Islet precursor cell (in vitro differentiated cells): ENCODE measurements at places on chromosomes 11 and 22.

DNA sequence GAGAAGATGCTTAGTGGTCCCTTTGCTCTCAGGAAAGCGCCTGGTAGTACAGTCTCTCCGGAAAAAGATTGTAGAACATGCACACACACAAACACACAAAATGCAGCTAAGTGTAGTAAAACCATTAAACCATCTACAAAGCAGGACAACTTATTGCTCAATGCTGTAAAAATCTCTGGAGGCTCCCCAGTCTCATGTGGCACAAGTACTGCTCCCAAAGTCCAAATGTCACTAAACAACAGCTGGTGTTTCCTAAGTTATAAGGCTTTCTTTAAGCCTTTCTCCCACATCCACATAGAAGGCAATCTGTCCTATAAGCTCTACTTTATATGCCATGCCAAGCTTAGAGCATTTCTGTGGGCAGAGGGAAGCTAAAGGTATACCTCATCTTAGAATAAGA, 32.9 kb downstream of the CDON start:
- DNase-seq, result no peak

DNA sequence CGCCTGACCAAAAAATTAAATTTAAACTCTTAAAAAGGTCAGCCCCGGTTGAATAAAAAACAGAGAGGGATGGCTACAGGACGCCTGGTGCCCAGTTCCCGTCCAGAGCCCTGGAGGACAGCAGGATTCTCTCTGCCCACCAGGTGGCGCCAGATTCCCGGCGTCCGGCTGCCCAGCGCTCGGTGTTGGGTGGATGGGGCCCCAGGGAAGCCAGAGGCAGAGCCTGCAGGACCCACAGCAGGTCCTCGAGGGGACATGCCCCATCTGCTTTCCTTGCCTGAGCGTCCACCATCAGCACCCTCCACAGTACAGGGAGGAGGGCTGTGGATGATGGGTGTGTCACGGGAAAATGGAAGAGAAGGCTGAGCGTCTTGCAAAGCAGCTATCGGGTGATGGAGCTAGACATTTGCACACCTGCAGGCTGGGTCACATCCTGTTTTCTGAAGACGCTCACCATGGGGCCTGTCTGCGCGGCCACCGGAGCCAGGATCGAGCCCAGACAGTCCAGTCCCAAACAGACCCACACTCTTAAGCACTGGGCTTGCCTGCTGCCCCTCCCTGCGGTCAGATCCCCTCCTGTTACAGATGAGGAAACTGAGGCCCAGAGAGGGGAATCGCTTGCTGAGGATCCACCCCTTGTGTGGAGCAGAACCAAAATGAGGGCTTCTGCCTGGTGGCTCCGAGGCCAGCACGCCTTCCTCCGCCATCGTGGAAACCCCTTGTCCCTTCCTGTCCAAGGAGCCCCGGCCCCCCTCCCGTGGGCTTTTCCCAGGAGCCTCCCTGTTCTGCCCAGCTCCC, 18.5 kb upstream of the CBX7 start:
- DNase-seq, result peak; percentile 91

- DNase-seq, result peak; percentile 93
Measured at GRCh38 chr11:61967116-61967923, at the start of gene FTH1. TSS of gene FTH1 (minus strand) at chr11:61967634. CDS start at chr11:61967425, 209 bp downstream.

GRCh38 chr11:46906609-46907041, 11.7 kb downstream of the LRP4 start:
- peak; percentile 70 for DNase-seq

DNA sequence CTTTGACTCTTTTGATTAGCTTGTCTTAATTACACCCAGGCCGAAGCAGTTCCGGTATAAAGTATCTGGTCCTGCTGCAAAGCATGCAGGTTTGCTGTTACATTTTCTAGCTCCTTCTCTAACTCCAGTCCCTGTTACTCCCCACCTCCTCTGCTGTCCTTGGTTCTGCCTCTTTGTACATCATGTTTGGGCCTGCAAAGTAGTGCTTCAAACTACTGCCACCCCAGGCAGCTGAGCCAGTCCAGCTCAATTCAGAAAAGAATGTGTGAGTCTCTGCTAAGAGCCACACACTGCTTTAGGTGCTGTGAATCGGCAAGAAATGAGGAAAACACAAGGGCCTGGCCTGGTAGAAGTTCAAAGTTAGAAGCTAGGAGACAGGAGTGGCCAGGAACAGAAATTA, 136.0 kb downstream of the SERGEF start:
- peak; percentile 61 for DNase-seq

GRCh38 chr11:134574425-134574824, 162.4 kb upstream of the B3GAT1 start:
- DNase-seq, result peak; percentile 34

GRCh38 chr11:11464555-11464954, 111.5 kb upstream of the CSNK2A3 start:
- DNase-seq, result no peak

GRCh38 chr22:31647066-31647465, 14.9 kb downstream of the PISD start:
- no peak for DNase-seq

GRCh38 chr11:121650351-121651256, 197.8 kb upstream of the SORL1-AS1 start:
- no peak for DNase-seq

DNA sequence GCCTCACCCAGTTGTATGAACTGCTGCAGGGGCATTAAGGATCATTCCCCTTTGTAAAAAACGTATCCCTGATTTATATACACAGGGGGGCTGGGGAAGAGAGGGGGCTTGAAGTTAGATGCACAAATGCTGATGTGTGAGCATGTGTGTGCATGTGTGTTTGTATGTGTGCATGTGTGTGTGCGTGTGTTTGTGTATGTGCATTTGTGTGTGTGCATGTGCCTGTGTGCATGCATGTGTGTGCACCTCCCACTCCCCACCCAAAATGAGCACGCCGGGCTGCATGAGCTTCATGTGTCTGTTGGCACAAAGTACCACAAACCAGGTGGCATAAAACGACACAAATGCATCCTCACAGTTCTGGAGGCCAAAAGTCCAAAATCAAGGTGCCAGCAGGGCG, 1315.2 kb downstream of the TBC1D22A start:
- DNase-seq, result no peak

DNA sequence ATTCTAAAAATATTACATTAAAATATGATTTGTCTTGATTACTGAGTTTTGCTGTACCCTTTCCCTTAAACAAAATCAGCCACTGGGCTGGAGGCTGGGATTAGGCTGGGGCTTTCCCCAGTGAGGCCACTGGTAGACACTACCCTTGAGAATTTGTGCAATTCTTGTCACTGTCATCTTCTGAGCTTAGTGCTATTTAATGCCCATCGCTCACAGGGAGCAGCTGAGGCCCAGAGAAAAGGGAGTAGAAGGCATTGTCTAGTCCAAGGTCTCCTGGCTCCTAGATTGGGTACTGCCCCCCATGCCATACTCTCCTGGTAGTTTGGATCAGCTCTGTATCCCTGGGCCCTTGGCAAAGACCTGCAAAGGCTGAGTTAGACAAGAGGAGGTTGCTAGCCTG, 6.7 kb downstream of the CHRM1 start:
- no peak for DNase-seq

DNA sequence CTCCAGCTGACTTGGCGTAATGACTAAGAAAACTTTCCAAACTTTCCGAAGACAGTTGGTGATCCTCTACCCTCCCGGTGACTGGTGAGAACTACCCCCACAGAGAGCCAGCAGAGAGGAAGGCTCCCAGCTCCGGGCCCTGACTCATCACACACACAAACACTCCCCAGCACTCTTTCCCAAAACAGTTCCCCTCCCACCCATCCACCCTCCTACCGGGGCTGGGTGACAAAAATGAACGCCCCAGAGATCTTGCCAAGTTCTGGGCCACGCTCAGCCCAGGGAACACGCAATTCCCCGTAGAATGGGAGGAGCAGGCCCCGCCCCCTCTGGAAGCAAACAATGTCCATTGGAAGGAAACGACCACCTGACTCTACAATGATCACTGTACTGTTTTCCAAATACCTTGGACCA, 21.3 kb upstream of the JAM3 start:
- peak; percentile 53 for DNase-seq

GRCh38 chr11:116736763-116737162, 36.0 kb downstream of the BUD13 start:
- no peak for DNase-seq

- no peak for DNase-seq
Measured at GRCh38 chr11:126414615-126415014, 59.1 kb downstream of the ST3GAL4 start.

DNA sequence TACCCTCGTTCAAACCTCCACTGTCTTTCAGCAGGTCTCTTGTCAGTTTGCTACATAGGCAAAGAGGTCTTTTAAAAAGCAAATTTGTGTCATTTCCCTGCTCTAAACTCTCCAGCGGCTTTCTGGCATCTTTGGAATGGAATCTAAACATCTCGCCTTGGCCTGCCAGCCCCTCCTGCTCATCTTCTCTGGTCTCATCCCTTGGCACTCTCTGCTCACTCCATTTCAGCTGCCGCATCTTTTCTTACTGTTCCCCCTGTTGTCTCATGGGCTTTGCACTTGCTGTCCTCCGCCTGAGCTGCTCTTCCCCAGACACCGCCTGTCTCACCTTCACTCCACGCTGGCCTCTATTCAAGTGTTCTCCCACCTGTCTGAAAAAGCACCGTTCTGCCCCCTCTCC, 46.6 kb downstream of the BMAL1 start:
- DNase-seq, result no peak

DNA sequence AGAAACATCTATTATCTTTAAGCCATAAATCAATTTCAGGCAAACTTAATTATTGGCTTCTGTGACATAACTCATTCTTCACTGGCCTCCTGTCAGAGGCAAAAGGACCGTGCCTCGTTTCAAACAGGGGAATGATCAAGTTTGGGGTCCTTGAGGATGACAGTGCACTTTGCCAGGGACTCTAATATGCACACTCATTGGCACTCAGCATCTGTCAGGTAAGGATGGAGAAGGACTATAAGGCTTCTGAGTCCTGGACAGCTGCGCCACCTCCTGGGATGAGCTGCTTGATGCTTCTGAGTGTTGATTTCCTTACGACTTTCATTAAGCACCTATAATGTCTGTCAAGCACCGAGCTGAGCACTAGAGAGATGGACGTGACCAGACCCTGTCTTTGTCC, 20.2 kb downstream of the BPIFC start:
- peak; percentile 61 for DNase-seq

DNA sequence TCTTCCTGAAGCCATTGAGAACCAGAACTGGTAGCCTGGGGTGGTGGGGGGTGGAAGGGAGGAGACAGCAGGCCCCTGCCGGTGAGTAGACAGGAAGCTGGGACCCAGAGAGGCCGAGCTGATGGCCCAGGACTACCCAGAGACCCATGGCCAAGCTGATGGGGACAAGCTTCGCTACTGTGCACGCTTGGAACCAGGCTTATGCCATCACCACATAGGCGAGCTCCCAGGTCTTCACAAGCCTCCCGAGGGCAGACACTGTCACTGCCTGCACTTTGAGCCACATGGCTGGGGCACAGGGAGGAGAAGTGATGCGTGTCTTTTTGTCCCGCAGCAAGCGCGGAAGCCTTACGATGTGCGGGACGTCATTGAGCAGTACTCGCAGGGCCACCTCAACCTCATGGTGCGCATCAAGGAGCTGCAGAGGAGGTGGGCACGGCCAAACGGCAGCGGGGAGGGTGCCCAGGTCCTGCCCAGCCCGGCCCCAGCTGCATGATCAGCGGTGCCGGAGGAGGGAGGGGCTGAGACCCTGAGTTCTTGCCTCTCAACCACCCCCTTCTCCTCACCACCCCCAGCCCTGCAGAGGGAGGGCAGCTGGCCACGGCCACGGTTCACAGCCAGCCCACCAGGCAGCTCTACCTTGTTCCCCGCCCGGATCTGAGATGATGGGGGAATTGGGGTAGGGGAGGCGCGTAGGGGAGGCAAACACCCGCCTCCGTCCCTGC, 76.0 kb upstream of the KCNQ1OT1 start:
- peak; percentile 41 for DNase-seq

GRCh38 chr22:27381552-27381951, 420.0 kb downstream of the MN1 start:
- DNase-seq, result peak; percentile 39

- DNase-seq, result peak; percentile 56
Measured at GRCh38 chr11:37712251-37712650, 1114.2 kb upstream of the RAG2 start.

DNA sequence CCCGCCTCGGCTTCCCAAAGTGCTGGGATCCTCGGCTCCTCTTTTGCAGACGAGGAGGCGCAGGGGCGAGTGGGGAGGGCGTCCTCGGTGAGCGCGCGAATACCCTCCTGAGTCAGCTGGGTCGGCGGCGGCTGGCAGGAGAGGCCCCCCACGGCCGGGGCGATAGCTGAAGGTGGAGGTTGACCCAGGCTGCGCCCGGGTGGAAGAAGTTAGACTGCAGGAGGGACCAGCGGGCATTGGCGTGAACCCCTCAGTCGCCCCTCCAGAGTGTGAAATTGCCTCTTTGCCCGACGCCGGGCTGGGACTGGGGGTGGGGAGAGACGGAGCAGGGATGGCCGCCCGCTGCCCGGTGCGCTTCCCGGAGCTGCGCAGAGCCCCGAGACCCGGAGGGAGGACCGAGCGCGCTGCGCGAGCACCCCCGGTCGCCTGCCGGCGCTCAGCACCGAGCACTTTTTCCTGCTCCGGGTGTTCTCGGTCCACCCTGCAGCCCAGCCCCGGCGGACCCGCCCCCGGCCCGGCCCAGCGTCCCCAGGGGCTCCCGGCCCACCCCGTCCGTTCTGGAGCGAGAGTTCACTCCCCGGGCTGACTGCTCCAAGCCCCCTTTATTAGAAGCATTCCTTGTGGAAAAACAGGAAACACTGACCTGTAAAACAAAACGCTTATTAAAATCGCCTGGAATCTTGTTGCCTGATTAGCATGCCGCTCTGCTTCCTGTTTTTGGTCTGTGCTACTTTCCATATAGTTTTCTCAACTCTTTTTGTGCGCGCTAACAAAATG, 13.7 kb upstream of the CPT1A start:
- peak; percentile 77 for DNase-seq

DNA sequence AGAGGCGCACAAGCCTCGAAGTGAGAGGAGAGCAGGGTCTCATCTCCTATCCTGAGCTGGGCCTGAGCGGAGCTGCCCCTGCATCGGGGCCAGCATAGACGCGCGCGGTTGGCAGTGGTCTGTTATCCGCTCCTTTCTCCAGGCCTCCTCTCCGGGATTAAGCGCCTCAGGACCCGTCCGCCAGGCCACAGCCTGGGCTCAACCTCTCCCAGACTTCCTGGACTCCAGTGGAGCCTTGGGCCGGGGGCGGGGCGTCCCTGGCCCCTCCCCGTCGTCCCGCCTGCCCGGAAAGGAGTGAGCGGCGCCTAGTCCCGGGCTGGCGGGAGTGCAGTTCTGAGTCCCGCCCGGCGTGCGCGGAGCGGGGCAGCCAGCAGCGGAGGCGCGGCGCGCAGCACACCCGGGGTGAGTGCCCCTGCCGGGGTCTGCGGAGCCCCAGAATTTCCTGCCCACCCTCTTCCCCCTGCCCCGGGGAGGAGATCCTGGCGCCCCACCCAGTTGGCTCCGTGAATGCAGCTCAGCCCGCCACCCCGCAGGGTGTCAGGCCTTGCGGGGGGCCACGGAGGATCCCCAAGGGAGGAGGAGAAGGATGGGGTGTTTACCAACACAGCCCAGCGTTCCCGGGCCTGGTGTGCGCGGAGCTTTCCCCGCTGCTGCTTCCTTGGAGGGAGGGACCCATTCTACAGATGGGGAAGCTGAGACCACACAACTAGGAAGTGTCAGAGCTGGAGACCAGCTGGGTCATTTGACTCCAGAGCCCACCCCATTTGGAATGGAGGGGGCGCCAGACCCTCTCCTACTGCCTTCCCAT, at the start of gene TCIRG1:
TSS of gene TCIRG1 (plus strand) at position 308 of the 808 bp plus-strand sequence. CDS start 2,247 bp downstream, outside the sequence.
- DNase-seq, result peak; percentile 96
